SK-N-SH (cell line): ENCODE measurements at places on chromosomes 4 and X. TPM values are rescaled to one million over a fixed set of nuclear protein-coding genes. Genes with fewer than 3 reads are reported as not detected.
A peak's percentile ranks its signal among the peaks of the same experiment; 100 is the strongest.

IBSP gene
- not detected in 2 replicates for polyA plus RNA-seq

IL15 gene
- 3.5 and 3.7 TPM in 2 replicates for polyA plus RNA-seq

DGKK gene
- polyA plus RNA-seq = 0.02 and 0.06 TPM in 2 replicates

CT55 gene
- polyA plus RNA-seq = 1.5 and 1.9 TPM in 2 replicates

CABS1 gene
- not detected in 2 replicates for polyA plus RNA-seq

ZNF630 gene
- 0.61 and 1.2 TPM in 2 replicates for polyA plus RNA-seq

PNMA5 gene
- not detected in 2 replicates for polyA plus RNA-seq

SULT1E1 gene
- polyA plus RNA-seq = 13.7 and 21.5 TPM in 2 replicates

NSUN7 gene
- 0.21 and 0.28 TPM in 2 replicates for polyA plus RNA-seq

GAGE12H gene
- not detected in 2 replicates for polyA plus RNA-seq

MFAP3L gene
- polyA plus RNA-seq = 5.4 and 8.5 TPM in 2 replicates

- no peak for DNase-seq
These were observed 132.4 kb downstream of the MAGEC1 start for GRCh38 chrX:142036116-142036515.

DNA sequence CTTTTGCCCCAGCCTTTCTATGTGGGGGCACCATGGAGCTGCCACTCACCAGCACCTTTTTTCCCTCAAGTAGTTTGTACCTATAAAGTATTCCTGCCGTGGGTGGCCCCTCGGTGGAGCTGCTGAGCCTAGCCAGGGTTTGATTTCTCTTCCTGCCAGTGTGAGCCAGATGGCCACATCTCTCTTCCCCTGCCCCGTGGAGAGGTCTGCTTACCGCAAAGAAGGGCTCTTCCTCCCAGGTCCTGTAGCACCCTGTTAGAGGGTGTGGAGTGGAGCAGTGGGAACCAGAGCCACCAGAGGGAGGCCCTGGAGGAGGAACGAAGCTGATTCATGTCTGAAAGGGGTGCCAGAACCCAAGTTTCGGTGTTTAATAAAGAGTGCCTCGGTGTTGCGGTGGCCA, 95.4 kb downstream of the PTTG2 start:
- DNase-seq = peak; percentile 37

GRCh38 chr4:11446155-11446811, 17.6 kb upstream of the HS3ST1 start:
- no peak for DNase-seq

DNA sequence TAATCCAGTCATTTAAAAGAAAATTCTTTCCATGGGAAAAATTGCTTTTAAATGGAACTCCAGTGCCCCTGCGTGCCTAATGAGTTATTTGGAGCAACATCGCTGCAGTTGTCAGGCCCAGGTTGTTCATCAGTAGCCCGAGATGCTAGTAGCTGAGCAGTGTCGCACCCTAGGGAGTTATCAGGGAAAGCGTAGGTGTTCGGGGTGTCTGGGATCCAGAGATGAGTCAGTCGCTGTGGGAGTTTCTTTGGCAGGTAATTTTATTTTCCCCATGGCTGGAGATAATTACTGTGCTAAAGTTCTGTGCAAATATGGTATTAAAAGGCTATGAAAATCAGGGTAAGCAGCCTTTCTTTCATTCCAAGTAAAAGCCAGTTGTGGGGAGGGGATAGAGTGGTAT, 49.4 kb downstream of the ANXA3 start:
- DNase-seq = no peak

DNA sequence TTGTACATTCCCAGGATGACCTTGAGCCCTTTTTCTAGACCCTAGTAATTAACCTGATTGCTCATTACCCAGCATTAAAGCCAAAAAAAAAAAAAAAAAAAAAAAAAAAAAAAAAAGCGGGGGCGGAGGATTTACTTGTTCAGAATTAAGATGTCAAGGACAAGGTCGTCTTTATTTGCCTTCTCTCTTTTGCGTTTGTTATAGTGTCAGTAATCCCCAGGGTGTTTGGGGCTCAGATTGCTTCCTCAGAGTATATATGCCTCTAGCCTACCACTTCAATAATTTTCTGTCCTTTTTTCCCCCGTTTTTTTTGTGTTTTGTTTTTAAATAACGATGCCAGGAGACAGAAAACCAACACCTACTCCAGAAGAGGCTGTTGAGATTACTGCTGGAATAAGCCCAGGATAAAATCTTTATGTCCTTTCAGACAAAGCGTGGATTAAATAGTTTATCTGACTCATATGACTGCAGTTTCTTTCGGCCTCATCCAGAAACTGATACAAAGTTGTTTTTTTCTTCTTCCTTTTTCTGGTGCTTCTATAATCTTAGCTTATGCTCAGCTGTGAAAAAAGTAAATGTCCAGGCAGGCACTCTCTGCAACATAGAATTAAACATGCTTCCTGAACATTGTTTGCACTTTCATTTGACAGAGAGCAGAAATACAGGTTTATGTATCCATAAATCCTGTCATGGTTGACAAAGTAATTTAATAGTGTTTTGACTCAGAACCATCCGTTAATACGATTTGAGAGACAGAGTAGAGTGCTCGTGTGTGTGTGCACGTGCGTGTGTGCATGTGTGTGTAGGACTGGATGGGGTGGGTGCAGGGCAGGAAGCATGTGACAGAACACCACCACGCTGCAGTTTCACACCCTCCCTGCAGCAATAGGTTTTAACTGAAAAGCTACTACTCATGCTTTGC, 138.6 kb downstream of the AFF1 start:
- DNase-seq = peak; percentile 41

- no peak for DNase-seq
These were observed 39.0 kb downstream of the PLAC8 start for GRCh38 chr4:83075311-83076095.

- no peak for DNase-seq
These were observed 14.0 kb upstream of the ARHGAP10 start for GRCh38 chr4:147717878-147718277.

DNA sequence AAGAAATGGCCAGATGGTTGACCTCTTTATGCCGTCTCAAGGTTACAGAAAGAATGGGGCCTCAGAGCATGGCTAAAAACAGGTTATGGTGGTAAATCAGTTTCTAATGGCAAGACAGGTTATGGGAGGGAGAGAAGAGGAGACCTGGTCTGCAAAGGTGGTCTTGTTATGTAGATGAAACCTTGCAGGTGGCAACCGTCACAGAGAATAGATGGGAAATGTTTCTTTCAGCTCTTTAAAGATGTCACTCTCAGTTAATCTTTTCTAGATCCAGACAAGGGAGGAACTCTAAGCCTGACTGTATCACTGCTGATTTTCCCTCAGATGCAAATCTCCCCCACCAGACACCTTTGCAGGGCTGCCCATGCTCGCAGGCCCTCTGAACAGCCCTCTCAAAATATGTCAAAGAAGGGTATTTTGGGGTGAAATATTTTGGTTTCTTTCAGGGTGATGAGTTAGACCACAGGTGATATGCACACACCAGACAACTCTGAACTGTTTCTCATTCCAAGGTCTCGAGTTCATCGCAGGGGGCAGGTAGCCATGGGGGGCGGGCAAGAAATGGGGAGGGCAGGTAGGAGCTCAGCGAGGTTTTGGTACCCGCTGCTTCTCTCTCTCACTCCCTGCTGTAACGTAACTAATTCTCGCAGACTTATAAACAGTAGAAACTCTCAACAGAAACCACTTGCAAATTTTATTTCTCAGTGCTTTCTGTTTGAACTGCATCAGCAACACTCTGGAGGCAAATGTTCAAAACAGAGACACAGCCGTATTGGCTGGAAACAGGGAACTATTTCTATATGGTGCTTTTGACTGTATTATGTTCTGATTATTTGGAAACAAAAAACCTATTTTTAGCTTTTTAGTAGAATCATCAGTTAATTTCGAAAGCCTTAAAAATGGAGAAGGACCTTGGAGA, 32.4 kb downstream of the CASP3 start:
- DNase-seq = no peak

GRCh38 chr4:42308247-42308646, 89.0 kb upstream of the SHISA3 start:
- DNase-seq = no peak

DNA sequence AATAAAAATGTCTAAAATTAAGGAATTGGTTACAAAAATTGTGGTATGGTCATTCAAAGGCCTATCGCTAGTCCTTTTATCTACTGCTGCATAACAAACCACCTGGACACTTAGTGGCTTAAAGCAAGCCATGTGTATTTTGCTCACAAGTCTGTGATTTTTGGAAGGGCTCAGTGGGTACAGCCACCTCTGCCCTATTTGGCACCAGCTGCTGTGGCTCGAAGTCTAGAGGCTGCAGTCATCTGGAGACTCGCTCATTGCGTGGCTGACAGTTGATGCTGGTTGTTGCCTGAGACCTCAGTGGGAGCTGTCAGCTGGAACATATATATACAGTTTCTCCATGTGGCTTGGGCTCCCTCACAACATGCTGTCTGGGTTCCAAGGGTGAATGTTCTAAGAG, 60.8 kb upstream of the MID1 start:
- no peak for DNase-seq

DNA sequence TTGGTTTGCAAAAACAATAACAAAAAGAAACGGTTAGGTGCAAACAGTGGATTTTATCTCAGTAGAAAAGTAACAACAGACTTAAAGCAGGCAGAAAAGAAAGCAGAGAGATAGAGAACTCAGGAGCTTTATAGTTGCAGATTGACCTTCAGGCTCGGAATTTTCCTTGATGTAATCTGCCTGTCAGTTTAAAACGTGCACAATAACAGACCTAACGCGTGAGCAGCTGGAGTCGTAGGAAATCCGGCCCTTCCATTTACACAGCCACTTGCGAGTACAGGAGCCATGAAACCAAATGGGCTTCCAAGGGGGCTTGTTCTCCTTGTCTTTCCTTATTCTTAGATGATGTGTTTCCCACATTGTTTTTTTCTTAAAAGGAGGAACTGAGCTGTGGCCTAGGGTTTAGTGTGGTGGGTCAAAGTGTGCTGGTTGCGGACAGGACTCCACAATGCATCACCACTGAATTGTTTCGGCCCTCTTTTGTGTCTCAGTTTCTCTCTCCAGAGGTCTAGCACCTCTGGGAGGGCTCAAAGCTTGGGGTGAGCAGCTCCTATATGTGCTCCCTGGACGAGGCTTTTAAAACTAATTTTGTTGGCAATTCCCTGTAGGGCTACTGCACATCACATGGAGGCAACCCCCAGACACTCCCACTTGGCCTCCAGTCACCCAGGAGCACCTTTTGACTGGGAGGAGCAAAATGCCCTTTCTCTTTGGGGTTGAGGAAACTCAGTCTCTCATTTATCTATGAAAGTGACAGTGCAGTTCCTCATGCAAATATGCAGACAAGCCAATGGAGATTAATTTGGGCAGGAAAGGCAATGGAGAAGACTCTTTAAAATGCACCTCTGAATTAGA, 13.9 kb upstream of the MPP1 start:
- DNase-seq = no peak

GRCh38 chr4:138902705-138903104, 112.9 kb upstream of the NOCT start:
- no peak for DNase-seq

DNA sequence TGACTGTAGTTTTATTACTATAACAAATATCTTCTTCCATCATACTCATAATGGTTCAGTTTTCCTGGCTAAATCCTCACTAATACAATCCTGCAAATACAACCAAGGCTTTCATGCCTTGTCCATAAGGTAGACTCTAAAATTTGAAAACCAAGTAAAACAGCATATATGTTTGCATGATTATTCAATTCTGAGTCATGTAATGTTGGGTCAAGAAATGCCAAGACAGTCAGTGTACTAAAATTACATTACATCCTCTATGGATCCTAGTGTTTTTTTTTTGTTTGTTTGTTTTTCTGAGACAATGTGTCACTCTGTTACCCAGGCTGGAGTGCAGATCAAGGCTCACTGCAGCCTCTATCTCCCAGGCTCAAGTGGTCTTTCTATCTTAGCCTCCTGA, 38.6 kb upstream of the TEX13D start:
- DNase-seq = no peak

DNA sequence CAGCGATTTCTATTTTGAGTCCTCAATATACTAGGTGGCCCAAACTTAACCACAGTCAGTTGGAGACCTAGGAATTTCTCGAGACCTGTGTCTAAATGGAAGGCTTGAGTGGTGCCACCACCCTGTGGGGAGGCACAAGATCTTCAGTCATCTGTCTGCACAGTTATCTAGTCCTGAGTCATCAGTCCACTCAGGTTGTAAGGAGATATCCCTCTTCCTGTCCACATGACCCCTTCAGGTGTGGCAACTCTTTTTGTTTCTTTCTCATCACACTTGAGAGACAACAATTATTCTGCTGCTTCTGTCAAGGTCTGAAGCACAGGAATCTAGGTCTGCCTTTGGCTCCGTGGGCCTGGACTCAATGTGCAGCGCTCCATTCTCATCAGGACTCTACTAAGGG, 64.4 kb upstream of the IBSP start:
- DNase-seq = no peak

DNA sequence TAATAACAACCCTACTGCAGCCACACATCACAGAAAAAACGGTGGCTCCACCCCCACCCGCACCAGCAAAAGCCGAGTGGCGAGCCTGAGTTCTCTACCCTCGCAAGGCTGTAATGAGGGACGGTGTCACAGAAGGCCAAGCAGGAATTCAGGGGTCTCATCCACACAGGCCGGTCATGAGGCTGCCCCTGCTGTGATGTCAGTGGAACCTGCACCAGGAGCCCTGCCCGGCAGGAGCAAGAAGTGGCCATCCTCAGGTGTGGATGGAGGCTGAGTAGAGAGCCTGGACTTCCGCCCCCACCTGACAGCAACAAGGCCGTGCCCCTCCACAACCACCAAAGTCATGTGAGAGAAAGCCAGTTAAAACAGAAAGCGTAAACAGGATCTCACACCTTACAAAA, 20.6 kb downstream of the LYAR start:
- DNase-seq = no peak

DNA sequence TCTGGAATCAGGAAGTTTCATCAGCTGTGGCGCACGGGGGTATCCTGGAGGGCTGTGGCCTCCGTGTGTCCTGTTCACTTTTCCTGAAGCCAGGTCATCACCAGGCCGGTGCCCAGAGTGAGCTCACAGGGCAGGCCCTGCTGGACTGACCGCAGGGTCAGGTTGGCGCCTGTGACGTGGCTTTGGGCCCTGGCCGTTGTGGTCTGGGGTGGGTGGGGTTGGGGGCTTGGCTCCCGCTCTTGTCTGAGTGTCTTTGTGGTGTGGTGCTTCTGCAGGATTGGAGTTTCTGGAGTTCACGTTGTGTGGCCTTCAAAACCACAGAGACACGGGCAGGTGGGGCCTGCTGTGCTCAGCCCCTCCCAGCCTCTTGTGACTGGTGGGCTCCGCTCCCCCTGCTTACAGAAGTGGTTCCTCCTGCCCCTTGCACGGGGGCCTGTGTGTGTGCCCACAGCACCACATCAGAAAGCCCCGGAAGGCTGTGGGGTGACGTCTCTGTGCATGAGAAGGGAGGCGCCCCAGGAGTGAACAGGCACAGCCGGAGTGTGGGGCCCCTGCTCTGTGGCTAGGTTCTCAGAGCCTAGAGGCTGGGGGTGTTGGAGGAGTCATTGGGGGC, 9.5 kb downstream of the RGS12 start:
- DNase-seq = no peak

GRCh38 chrX:33190016-33190415, 21.3 kb downstream of the DMD start:
- no peak for DNase-seq

GRCh38 chr4:163568843-163569242, 74.4 kb downstream of the TMA16 start:
- DNase-seq = no peak

DNA sequence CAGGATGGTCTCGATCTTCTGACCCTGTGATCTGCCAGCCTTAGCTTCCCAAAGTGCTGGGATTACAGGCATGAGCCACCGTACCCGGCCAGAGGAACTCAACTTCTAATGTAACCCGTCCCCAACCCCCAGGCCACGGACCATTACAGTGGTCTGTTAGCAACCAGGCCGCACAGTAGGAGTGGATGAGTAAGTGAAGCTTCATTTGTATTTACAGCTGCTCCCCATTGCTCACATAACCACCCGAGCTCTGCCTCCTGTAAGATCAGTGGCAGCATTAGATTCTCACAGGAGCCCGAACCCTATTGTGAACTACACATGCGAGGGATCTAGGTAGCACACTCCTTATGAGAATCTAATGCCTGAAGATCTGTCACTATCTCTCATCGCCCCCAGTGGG, 119.6 kb downstream of the SHROOM3 start:
- DNase-seq = no peak
